ENCODE measurements at places on chromosomes 13 and 19.
A peak's percentile ranks its signal among the peaks of the same experiment; 100 is the strongest.

DNA sequence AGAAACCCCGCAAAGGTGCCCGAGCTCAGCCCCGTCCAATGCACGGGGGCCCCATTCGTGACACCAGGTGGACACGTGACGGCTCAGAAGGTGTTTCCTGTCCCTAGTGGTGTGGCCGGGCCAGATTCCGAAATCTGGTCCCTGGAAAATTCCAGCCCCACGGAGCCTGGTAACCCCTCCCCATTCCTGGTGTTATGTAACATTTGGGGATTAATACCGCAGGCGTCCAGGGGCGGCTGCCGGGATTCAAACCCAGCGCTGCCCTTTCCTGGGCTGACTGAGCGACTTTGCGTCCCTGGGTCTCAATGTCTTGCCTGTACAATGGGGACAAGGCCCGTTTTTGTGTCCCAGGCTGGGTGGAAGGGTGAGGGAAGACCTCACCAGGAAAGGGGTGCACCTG lies 1.0 kb upstream of the PLK5 start:
- no peak for DNase-seq

DNA sequence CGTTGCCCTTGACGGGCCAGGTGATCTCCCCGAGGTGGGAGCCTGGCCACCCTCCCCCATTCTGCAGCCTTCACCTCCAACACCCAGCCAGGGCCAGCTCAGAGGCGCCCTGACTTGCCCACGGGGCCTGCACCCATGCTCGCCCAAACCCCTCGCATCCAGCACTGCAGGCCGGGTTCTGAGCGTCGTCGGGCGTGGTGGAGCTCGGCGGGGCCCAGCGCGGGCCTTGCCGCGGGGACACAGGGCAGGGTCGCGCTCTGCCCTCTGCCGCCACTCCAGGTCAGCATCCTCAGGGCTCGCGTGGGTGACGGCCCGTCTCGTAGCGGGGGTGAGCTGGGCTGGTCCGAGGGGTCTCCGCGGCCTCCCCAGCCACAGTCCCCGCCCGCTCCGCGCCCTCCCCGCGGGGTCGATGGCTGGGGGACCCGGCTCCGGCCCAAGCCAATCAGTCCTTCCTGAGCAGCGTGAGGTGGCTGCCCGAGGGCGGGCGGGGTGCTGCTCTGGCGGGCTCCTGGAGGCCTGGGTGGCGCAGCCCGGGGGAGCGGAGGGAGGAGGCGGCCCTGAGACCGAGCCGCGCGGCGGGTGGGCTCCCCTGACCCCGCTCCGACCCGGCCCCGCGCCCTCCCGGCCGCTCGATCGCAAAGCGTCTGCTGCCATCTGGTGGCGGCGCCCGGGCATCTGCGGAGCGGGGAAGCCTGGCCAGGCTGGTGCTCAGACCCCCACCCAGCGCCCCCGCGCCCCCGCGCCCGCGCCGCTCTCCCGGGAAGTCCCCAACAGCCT lies 61.4 kb downstream of the CCNE1 start:
- DNase-seq = peak; percentile 51

DNA sequence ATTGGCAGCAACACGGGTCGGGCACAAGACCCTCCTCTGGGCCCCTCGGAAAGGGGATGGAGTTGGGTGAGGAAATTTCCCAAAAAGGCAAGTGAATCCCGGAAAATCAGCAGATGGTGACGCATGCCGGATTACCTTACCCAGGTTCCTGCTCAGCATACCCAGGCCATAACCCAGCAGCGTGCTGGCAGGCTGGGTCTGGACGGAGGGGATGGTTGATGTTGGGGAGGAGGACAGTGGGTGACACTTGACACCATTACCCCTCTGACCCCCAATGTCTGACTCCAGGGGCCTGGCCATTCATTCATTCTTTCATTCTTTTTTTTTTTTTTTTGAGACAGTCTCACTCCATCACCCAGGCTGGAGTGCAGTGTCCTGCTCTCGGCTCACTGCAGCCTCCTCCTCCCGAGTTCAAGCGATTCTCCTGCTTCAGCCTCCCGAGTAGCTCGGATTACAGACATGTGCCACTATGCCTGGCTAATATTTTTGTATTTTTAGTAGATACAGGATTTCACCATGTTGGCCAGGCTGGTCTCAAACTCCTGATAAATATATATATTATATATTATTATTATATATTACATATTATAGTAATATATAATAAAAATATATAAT lies 799 bp downstream of the PVR start:
- peak; percentile 49 for DNase-seq

DNA sequence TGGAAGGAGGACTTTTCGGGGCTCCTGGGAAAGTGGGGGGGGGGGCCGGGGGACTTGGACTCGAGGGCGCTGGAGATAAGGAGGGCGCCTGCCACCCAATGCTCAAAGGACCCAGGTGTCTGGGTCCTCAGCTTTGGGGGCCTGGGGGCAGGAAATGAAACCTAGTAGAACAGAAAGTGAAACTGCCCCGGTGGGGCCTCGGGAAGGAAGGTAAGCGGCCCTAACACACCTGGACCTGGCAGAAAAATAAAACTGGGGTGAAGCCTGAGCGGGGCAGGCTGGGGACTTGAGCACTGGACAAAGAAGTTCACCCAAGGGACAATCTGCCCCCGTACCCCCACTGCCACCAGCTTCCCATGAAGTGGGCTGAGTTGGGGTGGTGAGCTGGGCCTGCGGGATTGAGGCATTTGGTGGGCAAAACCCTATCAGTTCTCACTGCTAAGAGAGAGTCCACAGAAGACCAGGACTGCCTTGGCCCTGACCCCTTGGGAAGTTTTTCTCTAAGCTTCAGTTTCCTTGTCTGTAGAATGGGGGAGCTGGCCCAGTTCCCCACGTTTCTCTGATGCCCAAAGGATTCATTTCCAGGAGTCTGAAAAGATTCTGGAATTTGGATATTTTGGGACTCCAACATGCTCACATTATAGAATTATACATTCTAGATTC lies 2.3 kb downstream of the PRKD2 start:
- no peak for DNase-seq

DNA sequence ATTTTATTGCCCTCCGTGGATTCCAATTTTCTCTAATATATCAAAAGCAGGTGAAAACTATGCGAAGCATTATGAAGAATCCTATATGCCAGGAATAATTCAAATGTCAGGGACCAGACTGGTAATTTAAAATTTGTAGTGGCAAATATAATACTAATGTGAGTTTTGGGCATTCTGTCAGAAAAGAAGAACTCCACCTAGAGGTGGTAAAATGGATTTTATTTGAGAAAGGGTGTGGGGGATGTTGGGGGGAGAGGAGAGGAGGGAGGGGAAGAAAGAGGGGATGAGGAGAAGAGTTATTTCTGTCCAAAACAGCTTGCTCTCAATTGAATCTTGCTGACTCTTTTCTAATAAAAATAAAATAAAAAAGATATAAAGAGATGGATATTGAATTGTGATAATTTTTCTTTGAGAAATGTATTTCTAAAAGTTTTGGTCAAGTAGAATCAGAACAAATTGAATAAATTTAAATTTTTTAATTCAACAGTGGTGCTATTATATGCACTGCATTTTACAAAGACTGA lies 929.3 kb upstream of the SLITRK5 start:
- no peak for DNase-seq

DNA sequence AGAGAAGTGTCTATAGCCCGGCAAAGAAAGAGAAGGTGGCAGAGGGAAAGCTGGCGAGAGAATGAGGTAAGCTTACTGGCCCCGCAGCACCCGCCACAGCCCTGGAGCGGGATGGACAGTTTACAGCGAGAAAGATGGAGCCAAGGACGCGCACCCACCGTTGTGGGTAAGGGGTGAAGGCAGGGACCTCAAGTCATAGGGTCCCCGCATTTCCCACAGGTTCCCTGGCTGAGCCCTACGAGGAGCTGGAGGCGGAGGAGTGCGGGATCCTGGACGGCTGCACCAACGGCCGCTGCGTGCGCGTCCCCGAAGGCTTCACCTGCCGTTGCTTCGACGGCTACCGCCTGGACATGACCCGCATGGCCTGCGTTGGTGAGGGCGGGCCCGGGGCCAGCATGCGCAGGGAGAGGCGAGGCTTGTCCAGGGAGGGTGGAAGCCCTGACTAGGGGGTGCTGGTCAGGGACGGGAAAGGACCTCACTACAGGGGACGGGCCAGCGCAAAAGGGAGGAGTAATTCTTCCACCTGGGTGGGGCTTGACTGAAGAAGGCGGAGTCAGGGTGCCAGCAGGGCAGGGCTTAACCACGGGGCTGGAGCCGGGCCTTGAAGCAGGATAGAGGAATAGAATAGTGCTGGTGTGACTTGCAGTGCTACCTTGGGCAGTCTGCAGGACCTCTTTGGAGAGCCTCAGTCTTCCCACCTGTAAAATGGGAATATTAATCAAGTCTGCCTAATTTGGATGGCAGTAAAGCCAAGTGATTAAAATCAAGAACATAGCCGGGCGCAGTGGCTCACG lies 26.5 kb downstream of the LTBP4 start:
- DNase-seq = no peak

DNA sequence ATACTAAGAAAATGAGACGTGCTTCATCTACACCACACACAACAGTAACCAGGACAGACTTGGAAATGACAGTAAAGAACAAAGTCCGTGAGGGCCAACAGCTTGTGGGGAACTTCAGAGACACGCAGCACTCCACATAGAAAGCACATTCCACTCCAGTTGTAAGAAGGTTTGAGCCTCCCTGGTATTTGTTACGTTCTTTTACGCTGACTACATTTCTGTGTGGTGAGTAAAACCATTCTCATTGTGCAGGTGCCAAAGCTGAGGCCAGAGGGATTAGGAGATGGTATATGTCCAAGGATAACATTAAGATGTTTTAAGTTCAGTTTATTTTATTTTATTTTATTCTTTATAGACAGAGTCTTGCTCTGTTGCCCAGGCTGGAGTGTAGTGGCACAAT lies 1189.9 kb downstream of the UQCRFS1 start:
- DNase-seq = no peak

DNA sequence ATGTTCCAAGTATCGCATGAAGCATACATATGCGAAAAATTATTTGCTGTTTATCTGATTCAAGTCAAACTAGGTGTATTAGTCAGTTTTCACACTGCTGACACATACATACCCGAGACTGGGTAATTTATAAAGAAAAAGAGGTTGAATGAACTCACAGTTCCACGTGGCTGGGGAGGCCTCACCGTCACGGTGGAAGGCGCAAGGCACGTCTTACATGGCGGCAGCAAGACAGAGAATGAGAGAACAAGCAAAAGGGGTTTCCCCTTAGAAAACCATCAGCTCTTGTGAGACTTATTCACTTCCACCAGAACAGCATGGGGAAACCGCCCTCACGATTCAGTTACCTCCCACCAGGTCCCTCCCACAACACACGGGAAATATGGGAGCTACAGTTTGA lies 13.0 kb upstream of the PROZ start:
- DNase-seq = no peak

DNA sequence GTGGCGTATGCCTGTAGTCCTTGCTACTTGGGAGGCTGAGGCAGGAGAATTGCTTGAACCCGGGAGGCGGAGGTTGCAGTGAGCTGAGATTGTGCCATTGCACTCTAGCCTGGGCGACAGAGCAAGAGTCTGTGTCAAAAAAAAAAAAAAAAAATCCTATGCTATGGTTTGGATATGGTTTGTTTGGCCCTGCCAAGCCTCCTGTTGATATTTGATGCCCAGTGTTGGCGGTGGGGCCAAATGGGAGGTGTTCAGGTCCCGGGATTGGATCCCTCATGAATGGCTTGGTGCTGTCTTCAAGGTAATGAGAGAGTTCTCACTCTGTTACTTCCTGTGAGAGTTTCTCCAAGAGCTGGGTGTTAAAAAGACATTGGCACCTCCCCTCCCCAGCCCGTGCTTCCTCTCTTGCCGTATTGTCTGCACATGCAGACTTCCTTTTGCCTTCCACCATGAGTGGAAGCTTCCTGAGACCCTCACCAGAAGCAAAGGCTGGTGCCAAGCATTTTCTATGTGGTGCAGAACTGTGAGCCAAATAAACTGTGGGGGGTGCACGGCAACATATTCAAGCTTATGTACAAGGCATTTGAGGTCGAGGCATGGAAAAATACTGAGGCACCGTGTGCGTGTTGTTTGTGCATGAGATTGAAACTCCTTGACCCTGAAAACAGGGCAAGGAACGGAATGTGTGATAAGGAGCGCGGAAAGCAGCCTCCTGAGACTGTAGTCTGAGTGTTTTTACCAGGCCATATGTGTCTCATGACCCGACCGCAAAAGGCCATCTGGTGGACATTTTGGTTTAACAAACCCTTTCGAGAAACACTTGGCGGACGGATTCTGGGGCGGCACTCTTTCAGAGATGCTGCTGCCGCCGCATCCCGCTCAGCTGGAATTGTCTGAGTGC lies 7.3 kb downstream of the SIGLEC9 start:
- DNase-seq = peak; percentile 32

DNA sequence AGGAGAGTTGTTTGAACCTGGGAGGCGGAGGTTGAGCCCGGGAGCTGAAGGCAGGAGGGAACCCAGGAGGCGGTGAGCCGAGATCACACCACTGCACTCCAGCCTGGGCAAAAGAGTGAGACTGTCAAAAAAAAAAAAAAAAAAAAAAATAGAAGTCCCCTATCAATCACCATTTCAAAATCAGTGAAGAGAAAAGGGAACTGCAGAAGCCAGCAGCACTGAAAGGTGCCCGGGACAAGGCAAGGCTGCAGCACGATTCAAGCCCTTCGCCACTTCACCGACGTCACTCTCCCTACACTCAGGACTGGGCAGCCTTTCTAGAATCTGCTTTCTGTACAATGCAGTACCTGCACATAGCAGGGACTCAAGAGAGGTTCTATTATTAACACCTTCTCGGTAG lies 21.9 kb upstream of the USP12 start:
- no peak for DNase-seq

DNA sequence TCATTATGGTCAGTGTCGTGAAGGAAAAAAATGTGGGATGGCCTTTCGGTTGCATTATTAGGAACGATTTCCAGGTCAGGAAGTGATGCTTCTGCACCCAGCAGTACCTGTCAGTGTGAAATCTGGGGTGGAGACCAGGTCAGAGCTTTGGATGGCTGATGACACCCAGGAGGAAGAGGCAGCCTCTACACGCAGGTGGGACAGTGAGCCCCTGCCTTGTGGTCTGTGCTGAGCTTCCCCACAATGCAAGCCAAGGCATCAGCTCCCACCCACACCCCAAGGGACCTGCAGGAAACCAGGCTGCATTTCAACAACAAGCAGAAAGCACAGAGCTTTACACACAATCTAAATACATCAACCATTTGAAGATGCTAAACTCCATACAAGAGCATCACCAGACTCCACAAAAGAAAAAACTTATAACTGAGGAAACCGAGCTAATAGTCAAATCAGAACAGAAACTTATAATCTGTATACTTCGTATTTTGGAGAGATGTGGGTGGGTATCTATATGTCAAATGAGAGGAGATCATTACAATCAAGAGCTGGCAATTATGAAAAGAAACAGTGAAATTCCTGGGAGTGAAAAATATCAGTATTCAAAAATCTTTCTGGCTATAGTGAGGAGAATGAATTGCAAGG lies 130.1 kb downstream of the ZDHHC20 start:
- DNase-seq = no peak
